Mammary epithelial cell (primary cell): ENCODE measurements at places on chromosomes 7 and 10.
A peak's percentile ranks its signal among the peaks of the same experiment; 100 is the strongest.

DNA sequence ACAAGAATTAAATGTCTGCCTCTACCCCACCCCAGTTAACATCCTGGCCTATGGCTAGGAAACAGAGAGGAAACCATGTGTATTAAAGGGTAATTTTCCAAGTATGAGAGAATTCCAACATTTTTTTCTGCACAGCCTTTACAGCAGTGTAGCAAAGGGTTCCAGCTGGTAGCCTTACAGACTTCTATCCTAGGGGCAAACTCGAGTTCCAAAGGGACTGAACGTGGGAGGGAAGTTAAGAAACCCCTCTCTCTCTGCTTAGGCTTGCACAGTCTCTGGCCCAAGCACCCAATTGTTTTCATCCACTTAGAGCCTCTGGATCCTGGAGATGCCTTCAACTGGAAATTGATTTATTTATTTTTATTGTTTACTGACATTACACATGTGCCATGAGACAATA is 60.3 kb downstream of the SLC16A12 start:
- DNase-seq: no peak

- no peak for DNase-seq
These were observed 75.7 kb downstream of the SEPTIN14 start for GRCh38 chr7:55786901-55787300.

- peak; percentile 4 for DNase-seq
These were observed 152.4 kb upstream of the CELF2 start for GRCh38 chr10:10865303-10865702.

GRCh38 chr7:119556436-119556835 is 716.5 kb upstream of the KCND2 start:
- no peak for DNase-seq

DNA sequence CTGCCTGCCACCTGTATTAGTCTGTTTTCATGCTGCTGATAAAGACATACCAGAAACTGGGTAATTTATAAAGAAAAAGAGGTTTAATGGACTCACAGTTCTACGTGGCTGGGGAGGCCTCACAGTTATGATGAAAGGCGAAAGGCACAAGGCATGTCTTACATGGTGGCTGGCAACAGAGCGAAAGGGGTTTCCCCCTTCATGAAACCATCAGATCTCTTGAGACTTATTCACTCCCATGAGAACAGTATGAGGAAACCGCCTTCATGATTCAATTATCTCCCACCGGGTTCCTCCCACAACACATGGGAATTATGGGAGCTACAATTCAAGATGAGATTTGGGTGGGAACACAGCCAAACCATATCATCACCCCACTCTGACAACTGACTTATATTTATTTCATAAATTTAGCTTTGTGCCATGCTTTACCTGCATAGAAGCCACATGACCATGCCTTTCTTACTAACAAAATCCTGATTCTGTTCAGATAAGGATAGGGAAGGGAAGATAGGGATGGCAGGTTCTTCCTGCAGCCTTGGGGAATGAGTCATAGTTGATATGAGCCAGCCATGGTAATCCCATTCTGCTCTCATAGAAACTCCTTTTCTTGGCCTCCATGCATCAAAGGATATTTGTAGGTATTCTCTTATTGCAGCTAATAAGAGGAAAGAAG is 191.3 kb upstream of the AGK start:
- DNase-seq: no peak
